ENCODE measurements at places on chromosomes 3 and 15.

GRCh38 chr15:49225572-49226281, 55.7 kb downstream of the GALK2 start:
- DNase-seq = peak; percentile 20

DNA sequence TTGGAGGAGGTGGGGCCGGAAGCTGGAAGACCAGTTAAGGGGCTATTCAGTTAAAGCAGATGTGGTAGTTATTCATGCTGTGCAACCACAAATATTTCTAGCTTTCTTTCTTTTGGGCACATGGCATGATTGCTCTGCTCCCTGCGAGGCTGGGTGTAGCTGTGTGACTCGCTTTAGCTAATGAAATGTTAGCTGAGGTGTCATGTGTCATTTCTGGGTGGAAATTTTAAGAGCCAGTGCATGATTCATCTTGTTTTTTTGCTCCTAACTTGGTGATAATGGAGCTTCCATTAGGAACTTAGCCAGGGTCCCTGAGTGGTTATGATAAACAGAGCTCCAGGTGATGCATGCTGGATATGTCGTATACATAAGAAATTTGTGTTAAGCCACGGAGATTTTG, 300.6 kb downstream of the SATB1 start:
- DNase-seq = peak; percentile 26

DNA sequence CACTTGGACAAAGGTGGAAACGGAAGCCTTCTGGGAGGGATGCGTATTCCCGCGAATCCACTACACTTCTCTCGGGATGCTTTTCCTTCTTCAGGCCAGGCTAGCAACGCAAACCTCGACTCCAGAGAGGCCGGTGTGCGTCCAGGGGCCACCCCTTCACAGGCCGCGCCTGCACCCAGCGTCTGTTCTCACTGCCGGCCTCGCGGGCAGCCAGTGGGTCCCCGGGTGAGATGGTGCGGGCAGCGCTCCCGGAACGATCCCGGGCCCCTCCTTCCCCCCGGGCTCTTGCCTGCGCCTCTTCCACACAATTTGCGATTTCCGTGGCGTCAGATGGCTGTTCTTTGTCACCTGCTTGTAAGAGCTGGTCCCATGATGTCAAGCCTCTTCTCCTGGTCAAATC, 27.3 kb downstream of the GABRA5 start:
- no peak for DNase-seq

DNA sequence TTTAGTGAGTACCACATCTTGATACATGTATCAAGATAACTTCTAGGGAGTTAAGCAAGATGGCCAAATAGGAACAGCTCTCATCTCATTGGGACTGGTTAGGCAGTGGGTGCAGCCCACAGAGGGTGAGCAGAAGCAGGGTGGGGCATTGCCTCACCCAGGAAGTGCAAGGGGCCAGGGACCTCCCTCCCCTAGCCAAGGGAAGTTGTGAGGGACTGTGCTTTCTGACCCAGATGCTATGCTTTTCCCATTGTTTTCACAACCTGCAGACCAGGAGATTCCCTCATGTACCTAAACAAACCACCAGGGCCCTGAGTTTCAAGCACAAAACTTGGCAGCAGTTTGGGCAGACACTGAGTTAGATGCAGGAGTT, 665.0 kb upstream of the CBLB start:
- no peak for DNase-seq

DNA sequence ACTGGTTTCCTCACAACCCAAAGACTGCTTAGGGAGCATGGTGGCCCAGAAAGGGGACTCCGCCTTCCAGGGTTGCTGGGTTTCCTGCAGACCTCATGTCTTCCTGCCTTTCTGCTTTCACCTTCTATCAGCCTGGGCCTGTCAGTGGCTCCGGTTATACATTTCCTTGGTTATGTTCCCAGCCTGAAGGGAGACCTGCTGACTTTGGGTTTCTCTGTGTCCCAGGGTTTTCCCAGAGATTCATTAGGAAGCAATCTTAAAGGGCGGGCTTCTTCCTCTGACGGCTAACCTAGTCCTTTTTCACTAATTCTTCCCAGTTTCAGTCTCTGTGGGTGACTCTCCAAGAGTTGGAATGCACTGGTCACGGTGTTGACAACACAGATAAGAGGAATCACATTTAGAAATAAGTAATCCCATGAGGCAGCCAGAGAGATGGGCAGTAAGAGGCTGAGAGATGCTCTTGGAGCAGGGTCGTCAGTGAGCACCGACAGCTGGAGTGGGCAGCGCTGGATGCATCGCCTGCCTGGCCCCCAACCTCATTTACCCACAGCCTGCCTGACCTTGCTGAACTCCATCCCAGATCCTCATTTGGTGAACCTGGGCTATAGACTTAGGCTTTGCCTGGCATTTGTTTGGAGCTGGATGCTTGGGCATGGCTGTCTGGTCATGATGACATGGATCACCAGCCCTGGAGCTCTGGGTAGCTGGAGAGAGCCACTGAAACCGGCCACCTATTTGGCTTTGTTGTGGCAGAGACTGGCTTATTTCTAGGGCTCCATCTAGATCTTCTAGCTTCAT, 10.0 kb upstream of the EHD4 start:
- no peak for DNase-seq

DNA sequence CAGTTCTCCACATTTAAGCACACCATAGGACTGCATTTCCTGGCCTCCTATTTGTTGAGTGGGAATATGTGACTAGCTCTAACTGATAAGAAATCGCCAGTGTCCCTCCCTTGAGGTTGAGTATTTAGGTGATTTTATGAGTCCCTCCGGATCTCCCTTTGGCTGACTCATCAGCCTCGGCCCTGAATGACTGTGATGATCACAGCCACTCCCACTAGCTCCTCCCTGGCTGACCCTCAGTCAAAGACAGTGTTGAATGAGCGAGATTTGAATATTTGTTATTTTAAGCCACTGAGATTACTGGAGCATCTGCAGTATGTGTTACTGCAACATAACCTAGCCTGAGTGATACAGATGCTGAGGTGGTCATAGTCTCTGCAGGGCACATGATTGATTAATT, 515.3 kb downstream of the EPHB1 start:
- no peak for DNase-seq

DNA sequence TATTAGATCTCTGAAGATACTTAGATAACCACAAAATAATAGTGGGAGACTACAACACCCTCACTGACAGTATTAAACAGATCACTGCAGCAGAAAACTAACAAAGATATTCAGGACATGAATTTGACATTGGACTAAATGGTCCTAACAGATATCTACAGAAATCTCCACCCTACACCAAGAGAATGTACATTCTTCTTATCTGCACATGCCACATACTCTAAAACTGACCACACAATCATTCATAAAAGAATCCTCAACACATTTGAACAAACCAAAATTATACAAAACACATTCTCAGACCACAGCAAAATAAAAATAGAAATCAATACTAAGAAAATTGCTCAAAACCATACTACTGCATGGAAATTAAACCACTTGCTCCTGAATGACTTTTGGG, 116.3 kb downstream of the DTWD1 start:
- no peak for DNase-seq

DNA sequence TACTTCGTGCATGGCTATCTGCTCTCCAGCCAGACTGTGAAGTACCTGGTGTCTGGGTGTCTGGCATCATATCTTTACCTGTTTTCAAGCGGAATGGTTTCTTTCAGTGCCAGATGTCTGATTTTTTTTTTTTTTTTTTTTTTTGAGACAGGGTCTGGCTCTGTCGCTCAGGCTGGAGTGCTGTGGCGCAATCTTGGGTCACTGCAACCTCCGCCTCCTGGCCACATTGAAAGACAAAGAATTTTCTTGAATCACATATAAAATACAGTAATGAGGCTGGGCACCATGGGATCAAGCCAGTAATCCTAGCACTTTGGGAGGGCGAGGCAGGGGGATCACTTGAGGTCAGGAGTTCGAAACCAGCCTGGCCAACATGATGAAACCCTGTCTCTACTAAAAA, 2.8 kb upstream of the MESP1 start:
- no peak for DNase-seq

GRCh38 chr3:82475306-82475705, 713.9 kb upstream of the GBE1 start:
- DNase-seq = no peak

- no peak for DNase-seq
Observed at GRCh38 chr15:77474310-77474988, 53.8 kb downstream of the HMG20A start.

DNA sequence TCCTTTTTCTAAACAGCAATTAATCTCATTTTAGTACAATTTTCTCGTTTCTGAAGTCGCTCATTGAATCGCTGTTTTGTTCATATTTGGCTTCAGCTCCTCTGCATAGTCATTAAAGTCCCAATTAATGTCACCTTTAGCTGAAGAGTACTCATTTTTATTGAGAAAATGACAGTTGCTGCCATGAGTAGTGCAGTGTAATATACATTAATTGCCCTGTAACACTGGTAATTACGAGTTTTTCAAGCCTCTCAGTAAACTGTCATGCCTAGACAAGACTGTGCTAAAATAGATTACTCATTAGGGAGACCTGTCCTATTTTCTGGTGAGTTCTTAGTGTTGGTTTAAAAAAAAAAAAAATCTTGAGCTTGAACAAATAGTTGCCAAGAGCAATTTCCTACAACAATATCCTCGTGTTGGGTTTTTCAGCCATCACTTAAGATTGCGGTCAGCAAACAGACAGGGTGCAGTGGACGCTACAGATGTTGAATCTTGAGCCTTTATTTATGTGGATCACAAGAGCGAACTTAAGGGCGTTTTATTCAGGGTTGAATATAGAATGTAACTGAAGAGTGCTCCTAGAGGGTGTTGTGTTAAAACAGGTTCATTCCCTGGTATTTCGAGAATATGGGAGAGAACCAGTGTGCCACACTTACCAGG, 176.0 kb downstream of the CDIN1 start:
- no peak for DNase-seq

DNA sequence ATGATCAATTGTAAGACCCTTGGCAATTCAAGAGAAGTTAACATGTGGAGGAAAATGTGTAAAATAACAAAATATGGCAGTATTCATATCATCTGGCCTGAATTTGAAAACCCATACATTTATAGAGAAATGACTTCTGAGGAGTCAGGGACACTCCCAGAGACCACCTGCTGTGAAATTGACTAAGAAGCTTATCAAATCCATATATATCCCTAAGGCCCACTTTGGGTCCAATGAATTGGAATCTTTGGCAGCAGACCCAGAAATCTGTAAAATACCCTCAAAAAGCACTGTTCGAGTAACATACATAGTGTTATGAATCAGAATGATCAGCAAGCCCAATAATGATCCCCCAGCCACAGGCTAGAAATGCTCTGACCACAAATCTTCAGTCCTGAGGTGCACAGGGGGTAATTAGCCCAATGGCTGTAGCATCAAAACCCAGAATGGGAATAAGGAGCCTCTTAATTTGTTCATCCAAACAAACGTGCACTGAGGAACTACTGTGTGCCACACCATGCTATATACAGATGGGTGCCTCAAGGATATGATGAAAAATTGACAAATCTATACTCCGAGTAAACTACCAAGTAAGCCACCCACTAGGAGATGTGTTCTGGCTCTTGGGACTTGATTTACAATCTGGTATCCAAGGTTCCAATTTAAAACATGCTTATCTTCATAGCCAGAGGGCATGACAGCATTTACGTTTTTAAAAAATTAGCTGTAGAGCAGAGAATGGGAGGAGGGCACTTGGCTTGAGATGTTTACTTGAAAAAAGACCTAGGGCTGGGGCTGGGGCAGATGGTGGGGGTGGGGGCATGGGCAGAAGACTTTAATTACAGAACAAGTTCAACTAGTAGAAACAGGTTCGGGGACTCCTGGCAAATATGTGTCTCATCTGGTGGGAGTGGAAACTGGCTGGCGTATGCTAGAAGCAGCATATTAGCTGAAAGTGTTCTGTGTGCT, 9.1 kb upstream of the ARHGEF3 start:
- DNase-seq = no peak

GRCh38 chr15:74141591-74141990, 11.2 kb downstream of the ISLR2 start:
- no peak for DNase-seq

- DNase-seq = no peak
Observed at GRCh38 chr3:127568586-127568985, 21.9 kb downstream of the TPRA1 start.

- no peak for DNase-seq
Observed at GRCh38 chr3:188779281-188779980, 392.3 kb upstream of the TPRG1 start.
